ENCODE measurements at places on chromosomes 3 and 15.

GRCh38 chr15:92288755-92289154 is 104.9 kb upstream of the ST8SIA2 start:
- no peak for DNase-seq

- DNase-seq, result no peak
Measured at GRCh38 chr3:51243924-51244323, 141.2 kb upstream of the MANF start.

- DNase-seq, result peak; percentile 59
Measured at GRCh38 chr3:194142156-194142910, 6.4 kb downstream of the HES1 start.

GRCh38 chr3:72093270-72093991 is 308.5 kb upstream of the PROK2 start:
- DNase-seq, result no peak

GRCh38 chr15:79724312-79724711 is 172.5 kb downstream of the MTHFS start:
- peak; percentile 68 for DNase-seq
